Type B pancreatic cell (in vitro differentiated cells): ENCODE measurements at places on chromosomes 11 and 22. TPM values are rescaled to one million over a fixed set of nuclear protein-coding genes. Genes with fewer than 3 reads are reported as not detected.
A peak's percentile ranks its signal among the peaks of the same experiment; 100 is the strongest.

DNA sequence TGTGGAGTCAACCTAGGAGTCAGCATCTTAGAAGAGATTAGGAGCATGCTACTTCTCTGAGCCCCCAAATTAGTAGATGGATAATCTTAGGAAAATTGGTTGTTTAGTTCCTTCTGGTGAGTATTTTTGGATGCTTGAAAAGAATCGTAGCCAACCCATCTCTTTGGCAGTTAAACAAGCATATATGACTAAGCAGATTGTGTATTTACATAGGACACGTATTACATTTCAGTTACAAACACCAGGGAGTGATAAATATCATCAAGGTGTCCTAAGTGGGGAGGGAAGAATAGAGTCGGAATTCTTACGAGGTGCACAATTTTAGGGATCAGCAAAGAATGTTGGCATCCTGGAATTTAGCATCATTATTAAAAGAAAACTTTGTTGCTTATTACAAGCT, 13.5 kb downstream of the PLET1 start:
- H3K27me3 ChIP-seq: peaks cover 3% of the 10 kb centered on the region
- H3K4me3 ChIP-seq: no peak overlapping the region
- no peaks in the 10 kb centered on the region for H3K4me1 ChIP-seq
- H3K27ac ChIP-seq: no peak overlapping the region
- peaks cover 9% of the 10 kb centered on the region for H3K36me3 ChIP-seq
- DNase-seq: no peak

DNA sequence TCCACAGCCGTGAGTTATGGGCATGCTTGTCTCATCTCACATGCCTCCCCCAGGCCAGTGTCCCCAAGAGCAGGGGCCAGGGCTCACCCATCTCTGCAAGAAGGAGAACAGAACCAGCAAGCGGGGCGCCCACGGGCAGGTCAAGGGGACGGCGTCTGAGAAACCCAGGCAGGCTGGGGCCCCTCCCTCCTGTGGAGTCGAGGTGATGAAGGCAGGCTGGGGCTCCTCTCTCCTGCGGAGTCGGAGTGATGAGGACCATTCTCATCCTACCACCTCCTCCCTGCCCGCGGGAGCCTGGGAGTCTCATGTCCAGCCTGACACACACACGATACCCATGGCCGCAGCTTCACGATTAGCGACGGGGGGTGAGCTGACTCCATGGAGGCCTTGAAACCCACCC, 141.9 kb downstream of the CTTN start:
- no peak overlapping the region for H3K4me3 ChIP-seq
- no peak for DNase-seq
- no peaks in the 10 kb centered on the region for H3K27me3 ChIP-seq
- no peak overlapping the region for H3K27ac ChIP-seq
- H3K4me1 ChIP-seq: no peaks in the 10 kb centered on the region

DNA sequence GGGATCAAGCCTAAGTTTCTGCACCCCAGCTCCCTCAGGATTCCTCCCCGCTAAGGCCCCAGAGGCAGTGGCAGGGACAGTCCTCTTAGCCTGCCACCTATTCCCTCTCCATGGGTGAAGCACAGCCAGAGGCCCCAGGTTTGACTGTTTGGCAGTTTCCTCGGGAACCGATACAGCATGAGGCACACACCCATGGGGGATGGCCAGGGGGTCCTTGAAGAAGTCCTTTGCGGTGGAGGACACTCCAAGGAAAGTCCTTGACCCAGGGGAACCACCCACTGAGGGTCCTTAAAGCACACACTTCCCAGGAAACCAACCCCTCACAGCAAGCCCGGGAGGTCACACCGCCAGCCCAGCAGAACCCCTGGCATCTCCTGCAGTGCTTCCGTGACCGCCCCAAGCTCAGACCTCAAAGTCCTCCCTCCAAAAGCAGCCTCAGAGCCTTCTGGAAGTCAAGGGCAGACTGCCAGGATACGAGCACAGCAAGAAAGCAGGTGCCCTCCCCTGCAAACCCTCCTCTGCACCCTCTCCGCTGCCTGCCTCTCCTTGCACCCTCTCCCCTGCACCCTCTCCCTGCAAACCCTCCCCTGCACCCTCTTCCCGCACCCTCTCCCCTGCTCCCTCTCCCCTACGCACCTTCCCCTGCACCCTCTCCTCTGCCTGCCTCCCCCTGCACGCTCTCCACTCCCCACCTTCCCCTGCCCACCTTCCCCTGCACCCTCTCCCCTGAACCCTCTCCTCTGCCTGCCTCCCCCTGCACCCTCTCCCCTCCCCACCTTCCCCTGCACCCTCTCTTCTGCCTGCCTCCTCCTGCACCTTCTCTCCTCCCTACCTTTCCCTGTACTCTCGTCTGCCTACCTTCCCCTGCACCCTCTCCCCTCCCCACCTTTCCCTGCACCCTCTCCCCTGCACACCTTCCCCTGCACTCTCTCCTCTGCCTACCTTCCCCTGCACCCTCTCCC, 1.4 kb downstream of the SIGIRR start:
- no peak for DNase-seq
- peaks cover 25% of the 10 kb centered on the region for H3K27me3 ChIP-seq
- peak overlapping the region; percentile 17 for H3K4me3 ChIP-seq
- H3K36me3 ChIP-seq: no peaks in the 10 kb centered on the region

GRCh38 chr22:44449061-44449682, 48.9 kb downstream of the RTL6 start:
- no peaks in the 10 kb centered on the region for H3K27me3 ChIP-seq
- no peaks in the 10 kb centered on the region for H3K4me1 ChIP-seq
- no peak overlapping the region for H3K4me3 ChIP-seq
- H3K27ac ChIP-seq: no peak overlapping the region

DNA sequence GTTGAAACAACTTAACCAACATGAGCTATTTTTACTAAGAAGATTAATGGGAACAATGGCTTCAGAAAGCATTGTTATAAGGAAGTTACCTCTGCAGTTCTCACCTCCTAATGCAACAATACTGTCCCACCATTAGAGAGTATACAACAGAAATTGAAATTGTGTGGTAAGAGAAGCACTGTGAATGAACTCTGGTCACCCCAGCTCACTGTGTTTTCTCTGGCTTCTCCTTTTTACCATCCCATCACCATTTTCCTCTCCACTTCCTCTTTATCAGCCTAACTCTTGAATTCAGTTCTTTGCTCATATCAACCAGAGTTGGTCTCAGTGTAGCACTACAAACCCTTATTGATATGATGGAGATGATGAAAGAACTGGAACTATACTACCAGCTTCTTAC, 138.0 kb upstream of the POU2AF2 start:
- no peaks in the 10 kb centered on the region for H3K36me3 ChIP-seq
- H3K27ac ChIP-seq: no peak overlapping the region
- peaks cover 3% of the 10 kb centered on the region for H3K27me3 ChIP-seq
- H3K4me3 ChIP-seq: no peak overlapping the region
- no peak for DNase-seq

DNA sequence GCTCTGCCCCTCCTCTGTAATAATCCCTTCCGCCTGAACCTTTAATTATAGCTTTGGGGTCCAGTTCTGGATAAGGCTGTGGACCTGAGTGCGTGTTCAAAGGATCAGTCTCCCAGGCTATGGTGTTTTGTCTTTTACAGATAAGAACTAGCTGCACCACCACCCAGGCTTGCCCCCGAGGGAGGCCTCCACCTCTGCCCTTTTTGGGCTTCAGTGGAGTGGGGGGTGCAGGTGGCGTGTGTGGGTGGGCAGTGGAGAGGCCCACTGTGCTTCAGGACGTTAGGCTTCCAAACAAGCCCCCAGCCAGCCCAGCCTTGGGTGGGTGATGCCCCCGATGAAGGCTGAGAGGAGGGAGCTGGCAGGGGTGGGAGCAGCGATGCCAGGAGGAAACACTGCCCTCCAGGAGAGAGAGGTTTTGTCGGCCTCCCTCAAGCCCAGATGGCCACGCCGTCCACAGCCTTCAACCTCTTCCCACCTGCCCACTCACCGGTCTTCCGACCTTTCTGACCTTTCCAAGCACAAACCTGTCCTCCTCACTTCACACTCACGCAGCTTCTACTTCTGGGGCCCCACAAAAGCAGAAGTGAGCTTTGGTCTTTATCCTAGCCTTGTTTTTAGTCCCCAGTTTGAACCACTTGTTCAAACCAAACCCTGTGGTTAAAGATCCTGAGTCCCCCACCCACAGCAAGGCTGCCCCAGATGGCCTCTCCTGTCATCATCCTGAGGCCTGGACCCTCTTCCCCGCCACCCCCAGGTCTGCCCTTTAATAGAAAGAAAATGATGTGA, 20.4 kb downstream of the PSMD13 start:
- H3K4me3 ChIP-seq: no peak overlapping the region
- no peak overlapping the region for H3K27ac ChIP-seq
- H3K27me3 ChIP-seq: no peaks in the 10 kb centered on the region
- DNase-seq: no peak

- no peak overlapping the region for H3K27ac ChIP-seq
- peaks cover 4% of the 10 kb centered on the region for H3K4me1 ChIP-seq
- H3K36me3 ChIP-seq: no peaks in the 10 kb centered on the region
- H3K4me3 ChIP-seq: no peak overlapping the region
- no peaks in the 10 kb centered on the region for H3K27me3 ChIP-seq
These were observed 5.1 kb downstream of the KRTAP5-7 start for GRCh38 chr11:71532036-71532610.

GRCh38 chr11:103109818-103110388, 677 bp downstream of the DYNC2H1 start:
- H3K36me3 ChIP-seq: peaks cover 10% of the 10 kb centered on the region
- DNase-seq: no peak
- H3K27ac ChIP-seq: peak overlapping the region; percentile 94
- H3K4me3 ChIP-seq: peak overlapping the region; percentile 99

GRCh38 chr22:50186761-50187523, 1.2 kb downstream of the TRABD start:
- peak overlapping the region; percentile 97 for H3K4me3 ChIP-seq
- no peak for DNase-seq
- no peaks in the 10 kb centered on the region for H3K36me3 ChIP-seq
- peaks cover 13% of the 10 kb centered on the region for H3K4me1 ChIP-seq

DNA sequence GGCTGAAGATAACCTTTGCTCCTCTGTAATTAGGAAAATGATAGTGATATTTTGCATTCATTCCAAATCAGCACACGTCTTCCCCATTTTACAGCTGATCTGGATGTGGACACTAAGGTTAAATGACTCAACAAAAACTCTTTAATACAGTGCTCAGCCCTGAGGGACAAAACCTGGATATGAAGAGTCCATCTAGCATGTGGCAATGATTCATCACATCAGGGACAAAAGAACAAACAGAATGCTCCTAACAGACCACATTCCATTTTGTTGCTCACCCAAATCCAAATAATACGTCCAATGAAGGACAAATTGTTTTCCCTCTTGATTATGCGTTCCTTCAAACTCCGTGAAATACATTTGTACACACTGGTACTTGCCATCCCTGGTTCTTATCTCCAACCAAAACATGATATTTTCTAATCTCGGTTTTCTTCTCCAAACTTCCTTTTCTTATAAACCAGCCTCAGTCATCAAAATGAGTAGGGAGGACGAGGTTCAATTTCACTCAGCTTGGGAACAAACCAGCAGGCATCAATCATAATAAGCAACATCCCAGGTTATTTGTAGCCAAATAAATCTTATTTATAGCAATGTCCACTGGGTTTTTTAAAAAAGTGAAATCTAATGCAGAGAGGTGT, 53.7 kb upstream of the MTMR2 start:
- H3K27me3 ChIP-seq: no peaks in the 10 kb centered on the region
- no peak for DNase-seq
- H3K4me3 ChIP-seq: no peak overlapping the region
- no peak overlapping the region for H3K27ac ChIP-seq
- H3K4me1 ChIP-seq: no peaks in the 10 kb centered on the region

- no peaks in the 10 kb centered on the region for H3K4me1 ChIP-seq
- H3K27ac ChIP-seq: no peak overlapping the region
- H3K4me3 ChIP-seq: no peak overlapping the region
- H3K27me3 ChIP-seq: no peaks in the 10 kb centered on the region
These were observed 35.3 kb downstream of the MMP13 start for GRCh38 chr11:102920118-102920684.

GRCh38 chr11:124329787-124330478, 9.9 kb upstream of the OR8D2 start:
- H3K36me3 ChIP-seq: no peaks in the 10 kb centered on the region
- no peak overlapping the region for H3K27ac ChIP-seq
- H3K27me3 ChIP-seq: peaks cover 13% of the 10 kb centered on the region
- no peaks in the 10 kb centered on the region for H3K4me1 ChIP-seq

DNA sequence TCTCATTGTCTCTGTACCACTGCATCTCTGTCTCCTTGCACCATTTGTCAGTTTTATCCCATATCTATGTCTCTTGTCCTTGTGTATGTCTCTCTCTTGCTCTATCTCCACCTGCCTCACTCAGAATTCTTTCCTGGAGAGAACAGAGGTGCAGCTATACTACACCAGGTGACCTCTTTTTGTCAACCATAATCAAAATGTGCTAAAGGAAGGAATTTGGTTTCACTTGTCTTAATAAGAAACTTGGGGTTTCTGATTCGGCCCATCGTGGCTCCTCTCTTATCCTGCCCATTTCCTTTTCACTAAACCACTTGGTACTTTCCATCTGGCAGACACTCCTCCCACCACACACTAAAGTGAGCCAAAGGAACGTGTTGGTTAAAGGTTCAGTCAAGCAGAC, 2.0 kb upstream of the C11orf42 start:
- H3K27ac ChIP-seq: no peak overlapping the region
- H3K27me3 ChIP-seq: no peaks in the 10 kb centered on the region
- H3K4me1 ChIP-seq: no peaks in the 10 kb centered on the region
- peaks cover 9% of the 10 kb centered on the region for H3K36me3 ChIP-seq
- no peak for DNase-seq

DNA sequence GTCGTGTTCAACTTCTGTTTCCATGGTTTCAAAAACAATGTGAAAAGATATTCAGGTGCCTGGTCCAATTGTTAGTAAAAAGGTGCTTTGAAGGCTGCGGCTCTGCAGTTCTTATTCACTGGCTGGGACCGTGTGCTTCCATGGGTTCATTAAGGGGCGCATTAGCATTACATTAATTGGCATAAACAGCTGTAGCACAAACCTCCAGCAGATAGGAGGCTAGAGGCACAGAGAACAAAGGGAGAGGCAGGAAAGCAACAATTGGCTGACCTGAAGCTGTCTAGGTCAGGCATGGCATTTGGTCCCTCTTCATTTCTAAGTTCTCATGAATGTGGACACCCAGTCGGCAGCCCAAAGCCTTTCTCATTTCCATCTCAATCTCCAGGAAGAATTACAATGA, 16.6 kb downstream of the PAK1 start:
- peaks cover 14% of the 10 kb centered on the region for H3K4me1 ChIP-seq
- DNase-seq: no peak
- no peaks in the 10 kb centered on the region for H3K36me3 ChIP-seq

DNA sequence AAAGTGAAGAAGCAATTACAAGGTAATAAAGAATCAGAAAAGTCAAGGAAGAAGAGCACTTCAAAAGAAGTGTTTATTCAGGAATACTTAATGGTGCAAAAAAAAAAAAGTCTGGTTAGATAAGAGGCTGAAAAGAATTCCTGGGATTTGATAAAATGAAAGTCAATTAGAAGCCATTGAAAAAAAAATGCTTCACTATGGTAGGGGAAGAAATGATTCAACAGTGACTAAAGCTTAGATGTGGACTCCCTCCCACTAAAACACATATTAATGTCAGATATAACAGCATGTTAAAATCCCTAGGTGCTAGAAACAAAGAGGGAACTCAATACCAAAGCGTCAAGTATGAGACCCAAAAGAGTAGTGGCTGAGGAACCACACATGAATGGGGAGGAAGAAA, 335.3 kb upstream of the PITPNB start:
- H3K4me1 ChIP-seq: peaks cover 13% of the 10 kb centered on the region
- H3K27ac ChIP-seq: no peak overlapping the region
- H3K4me3 ChIP-seq: no peak overlapping the region
- DNase-seq: no peak
- no peaks in the 10 kb centered on the region for H3K36me3 ChIP-seq
- no peaks in the 10 kb centered on the region for H3K27me3 ChIP-seq

The C22orf31 gene
- total RNA-seq: 0.63 TPM in 1 of 2 replicates, not detected in the other

The DDI1 gene
- total RNA-seq: not detected in 2 replicates

The RAB6A gene
- 86.7 and 123 TPM in 2 replicates for total RNA-seq

The RAB36 gene
- total RNA-seq: 6.8 and 18.4 TPM in 2 replicates

The KIAA1671 gene
- total RNA-seq: 22.9 and 28.5 TPM in 2 replicates
